Globus pallidus (tissue), 1 donor: ENCODE measurements at places on chromosomes 5 and 9.

DNA sequence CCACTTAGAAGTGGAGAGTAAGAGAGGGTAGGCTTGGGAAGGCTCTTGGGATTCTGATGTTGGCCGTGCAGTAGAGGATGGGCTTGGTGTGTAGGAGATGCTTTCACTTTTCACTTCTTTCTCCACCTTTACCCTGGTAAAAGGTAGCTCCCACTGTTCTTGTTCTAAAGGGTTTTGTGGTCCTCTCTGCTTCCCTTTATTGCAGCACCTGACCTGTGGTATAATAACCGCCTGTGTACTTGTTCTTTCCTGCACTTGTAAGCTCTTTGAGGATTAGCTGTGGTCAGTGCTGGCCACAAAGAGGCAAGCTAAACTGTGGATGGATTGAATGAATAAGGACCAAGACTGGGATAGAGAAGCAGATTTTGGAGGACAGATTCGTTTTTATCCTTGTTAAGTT, 25.2 kb downstream of the KDM4C start:
- DNase-seq = peak; percentile 24

- DNase-seq = no peak
These were observed 159.6 kb upstream of the TBCA start for GRCh38 chr5:77935506-77936364.

DNA sequence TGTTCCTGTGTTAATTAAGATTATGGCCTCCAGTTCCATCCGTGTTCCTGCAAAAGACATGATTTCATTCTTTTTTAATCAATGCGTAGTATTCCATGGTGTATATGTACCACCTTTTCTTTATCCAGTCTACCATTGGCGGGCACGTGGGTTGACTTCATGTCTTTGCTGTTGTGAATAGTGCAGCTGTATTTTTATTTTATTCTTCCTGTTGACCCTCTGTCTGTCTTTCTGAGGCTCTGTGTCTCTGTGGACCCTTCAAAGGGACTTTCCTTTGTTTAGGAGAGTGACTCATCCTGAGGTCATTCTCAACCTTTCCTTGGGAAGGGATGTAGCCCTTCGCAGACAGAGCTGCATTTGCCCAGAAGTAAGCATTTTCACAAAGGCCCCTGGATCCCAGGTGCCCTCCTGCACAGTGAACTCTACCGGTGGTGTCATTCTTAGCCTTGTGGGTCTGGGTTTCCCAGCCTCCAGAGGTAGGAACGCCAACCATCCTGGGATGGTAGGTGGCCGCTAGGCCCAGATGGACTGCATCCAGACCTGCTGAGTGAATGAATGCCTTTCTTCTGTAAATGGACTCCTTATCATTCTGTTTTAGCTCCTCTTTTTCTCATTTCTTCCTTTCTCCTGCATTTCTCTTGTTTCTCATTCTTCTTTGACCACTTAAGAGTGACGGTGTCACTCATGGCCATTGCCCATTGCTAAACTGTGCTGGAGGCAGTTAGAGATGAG, 22.4 kb downstream of the TRIO start:
- no peak for DNase-seq

- peak; percentile 53 for DNase-seq
These were observed at the start of gene COL5A1 for GRCh38 chr9:134641173-134641989. TSS of gene COL5A1 (plus strand) at chr9:134641803. CDS start at chr9:134642188, 385 bp downstream.

- no peak for DNase-seq
These were observed 90.2 kb upstream of the SNCAIP start for GRCh38 chr5:122221857-122222256.

DNA sequence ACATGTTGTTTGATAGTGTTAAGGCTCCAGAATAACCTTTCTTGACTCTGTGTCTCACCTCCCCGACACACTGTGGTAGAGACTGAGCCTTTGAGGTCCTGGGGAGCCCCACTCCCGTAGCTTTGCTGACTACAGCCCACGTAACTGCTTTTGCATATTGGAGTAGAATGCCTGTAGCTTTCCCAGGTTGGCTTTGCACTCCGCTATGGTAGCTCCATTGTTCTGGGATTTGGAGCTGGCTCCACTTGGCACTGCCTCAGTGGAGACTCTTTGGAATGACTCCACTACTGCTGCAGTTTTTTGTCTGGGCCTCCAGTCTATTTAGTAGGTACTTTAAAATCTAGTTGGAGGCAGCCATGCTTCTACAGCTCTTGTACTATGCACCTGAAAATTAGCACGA, 56.2 kb upstream of the ANXA1 start:
- peak; percentile 36 for DNase-seq

- DNase-seq = no peak
These were observed 582.4 kb upstream of the C9orf72 start for GRCh38 chr9:28155671-28156070.

DNA sequence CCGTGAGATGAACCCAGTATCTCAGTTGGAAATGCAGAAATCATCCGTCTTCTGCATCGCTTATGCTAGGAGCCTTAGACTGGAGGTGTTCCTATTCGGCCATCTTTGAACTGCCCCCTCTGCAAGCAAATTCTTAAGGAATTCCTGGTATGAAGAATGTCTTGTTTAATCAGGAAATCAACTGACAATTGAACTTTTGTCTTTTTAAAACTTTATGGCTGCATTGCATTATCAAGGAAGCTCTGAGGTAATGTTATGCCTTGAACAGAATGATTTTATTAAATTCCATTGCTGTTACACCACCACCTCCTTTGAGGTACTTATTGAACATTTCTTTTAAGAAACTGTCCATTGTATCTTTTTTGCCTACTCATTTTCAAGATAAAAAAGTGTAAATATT, 1915.7 kb upstream of the CDH9 start:
- no peak for DNase-seq

DNA sequence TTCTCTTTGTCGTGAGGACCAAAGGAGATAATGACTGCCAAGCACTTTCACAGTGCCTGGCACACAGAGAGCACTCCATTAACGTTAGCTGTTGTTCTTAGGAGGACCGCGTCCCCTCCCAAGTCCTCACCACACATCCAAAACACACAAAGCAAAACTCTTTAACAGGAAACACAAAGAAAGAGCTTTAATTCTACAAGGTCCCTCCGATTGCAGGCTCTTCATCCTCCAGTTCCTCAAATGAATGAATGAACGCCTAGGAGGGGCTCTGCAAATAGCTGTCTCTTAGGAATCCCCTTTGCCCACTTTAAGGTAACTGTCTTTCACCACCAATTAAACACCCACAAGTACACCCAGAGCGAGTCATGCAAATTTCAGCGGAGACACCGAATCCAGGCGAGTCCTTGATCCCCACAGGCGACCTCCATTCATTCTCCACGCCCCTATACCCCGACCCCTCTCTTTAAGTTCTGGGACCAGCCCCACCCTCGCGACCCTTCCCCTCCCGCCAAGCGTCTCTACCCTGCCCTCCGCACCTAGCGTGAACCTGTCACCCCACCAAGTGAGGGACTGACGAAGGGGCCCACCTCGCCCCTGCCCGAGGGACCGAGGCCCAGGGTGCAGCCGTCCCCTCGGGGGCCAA, 644 bp downstream of the TSC1 start:
- no peak for DNase-seq

DNA sequence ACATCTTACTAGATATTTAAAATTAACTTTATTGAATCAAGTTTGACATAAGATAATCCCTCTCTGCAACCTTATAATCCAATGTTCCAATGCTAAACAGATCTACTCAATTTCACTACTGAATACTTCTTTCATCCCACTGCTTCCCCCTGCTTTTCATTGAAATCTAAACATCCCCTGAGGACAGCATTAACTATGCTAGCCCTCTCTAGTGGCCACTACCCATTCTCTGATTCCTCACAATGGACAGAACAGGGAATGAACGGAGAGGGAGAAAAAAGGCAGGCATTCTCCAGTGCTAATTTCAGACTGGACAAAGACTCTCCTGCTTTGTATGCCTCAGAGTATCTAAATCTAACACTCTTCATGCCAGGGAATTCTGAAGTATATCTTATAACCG, 54.3 kb upstream of the RGS7BP start:
- DNase-seq = no peak

DNA sequence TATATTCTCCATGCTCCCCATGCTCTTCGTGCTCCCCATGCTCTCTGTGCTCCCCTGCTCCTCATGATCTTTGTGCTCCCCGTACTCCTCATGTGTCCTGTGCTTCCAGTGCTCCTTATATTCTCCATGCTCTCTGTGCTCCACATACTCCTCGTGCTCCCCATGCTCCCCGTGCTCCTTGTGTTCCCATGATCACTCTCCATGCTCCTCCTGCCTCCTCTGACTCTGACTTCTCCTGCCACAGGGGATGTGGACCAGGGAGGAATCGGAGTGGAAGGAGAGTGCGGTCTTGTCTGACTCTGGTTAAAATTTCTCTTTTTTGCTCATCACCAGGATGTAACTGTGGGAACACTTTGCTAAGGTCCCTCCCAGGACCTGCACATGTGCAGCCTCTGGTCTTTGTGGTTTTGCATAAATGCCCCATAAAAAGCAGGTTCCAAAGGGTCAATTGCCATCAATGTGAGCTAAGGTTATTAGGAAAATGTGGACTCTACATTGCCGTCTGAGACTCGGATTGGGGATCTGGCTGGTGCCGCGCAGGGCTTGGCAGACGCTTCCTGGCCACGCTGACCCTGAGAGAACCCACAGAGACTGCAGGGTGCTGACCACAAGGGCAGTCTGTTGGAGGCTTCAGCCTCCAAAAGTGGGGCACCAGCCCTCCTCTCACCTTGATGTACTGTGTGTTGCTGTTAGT, 52.5 kb downstream of the TRIP13 start:
- no peak for DNase-seq
